ENCODE measurements at places on chromosomes 5 and 9.
A peak's percentile ranks its signal among the peaks of the same experiment; 100 is the strongest.

DNA sequence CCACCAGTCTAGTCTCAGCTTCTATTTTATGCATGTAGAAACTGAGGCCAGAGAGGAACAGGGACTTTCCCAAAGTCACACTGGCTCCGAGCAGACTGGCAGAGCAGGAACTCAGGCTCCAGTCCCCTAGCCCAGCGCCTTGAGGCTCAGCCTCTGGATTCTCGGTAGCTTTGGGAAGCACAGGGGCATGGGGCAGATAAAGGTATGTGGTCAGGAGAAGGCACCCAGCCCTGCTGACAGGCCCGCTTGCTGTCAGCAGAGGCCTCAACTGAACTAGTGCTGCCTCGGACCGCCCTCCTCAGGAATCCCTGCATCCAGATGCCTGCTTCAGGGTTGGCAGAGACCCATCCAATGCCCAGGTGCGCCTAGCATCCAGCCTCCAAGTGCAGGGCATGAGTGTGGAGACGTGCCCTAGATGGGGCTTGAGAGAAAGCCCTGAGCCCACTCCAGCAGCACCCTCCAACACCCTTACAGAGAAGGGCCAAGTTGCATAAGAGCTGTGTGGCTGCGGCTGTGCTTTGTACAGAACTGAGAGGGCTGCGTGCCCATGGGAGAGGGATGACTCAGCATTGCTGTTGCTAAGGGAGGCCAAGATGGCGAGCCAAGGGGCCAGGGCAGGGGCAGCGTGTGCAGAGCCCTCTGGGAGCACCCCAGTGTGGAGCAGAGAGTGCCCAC lies 168.6 kb downstream of the MACROH2A1 start:
- DNase-seq: no peak

DNA sequence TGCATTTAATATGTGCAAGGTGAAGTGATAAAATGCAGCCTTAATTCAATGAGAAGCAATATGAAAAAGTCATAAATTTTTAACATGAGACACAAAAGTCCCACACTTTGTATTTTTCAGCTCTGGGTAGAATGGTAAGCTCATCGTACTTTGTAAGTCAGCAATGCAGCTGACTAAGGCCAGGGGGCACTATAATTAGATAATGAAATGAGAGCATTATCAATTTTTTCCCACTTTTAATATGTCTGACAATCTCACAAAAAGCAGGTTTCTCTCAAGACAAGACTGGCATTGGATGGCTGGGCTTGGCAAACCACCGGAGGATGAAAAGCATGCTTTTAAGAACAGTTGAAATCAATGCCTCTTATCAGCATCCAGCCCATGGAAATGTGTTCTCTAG lies 162.8 kb downstream of the FAM174A start:
- DNase-seq: no peak

DNA sequence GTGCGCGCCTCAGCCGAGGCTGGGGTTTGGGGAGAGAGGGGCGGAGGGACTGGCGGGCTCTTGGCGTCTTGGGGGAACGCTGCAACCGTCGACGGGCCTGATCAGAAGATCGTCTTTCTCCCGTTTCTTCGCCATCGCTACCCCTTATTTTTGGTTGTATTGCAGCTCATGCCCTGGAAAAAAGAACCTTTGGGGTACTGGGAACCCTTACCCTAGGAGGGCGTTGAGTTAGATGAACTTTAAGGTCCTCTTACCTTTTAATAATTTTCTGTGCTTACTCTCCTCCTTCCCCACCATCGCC lies 719 bp downstream of the PAIP2 start:
- DNase-seq: no peak

DNA sequence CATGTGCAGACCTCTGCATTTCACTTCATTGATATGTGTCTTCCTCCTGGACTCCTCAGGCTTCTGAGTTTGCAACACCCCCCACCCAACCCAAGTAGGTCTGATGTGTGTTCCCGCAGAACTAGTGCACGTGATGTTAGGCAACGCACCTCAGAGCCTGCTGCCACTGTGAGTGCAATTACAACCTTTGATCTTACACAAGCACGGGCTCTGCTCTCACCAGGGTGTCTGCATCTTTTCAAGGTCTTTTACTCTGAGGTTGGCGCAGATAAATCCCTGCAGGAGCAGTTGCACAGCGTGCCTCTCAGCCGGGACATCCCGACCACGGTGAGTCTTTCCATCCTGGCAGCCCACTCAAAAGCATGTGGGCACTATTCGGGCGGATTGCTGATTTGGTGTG lies 80.1 kb downstream of the EGFLAM start:
- DNase-seq: no peak

GRCh38 chr5:56099346-56099745 lies 104.6 kb upstream of the IL6ST start:
- DNase-seq: no peak

DNA sequence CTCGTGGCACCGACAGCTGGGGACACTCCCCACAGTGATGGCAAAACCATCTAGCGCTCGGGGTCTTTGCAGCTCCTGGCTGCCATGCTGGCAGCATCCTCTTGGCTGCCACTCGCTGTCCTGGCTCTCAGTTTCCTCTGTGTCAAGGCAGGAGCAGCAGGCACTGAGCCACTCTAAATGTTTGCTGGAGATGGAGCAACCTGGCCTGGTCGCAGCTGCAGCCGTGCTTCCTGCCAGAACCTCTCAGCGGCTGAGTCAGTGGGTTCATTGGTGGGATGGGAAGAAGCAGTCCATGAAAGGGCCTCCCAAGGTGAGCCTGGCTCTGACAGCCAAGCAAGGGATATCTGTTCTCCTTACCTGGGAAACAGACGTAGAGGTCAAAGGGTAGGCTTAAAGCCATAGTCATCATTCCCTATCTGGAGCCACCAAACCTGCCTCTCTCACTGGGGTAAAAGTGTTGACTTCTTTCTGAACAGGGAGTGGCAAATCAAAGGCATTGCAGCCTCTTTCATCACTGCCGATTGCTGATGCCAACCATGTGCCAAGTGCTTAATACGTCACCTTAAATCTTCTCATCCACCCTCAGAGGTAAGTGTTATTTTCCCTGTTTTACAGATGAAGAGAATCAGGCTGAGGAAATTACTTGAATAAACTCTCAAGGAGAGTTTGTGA lies 304.8 kb upstream of the ZNF462 start:
- no peak for DNase-seq

GRCh38 chr9:135516132-135516860 lies 4.9 kb upstream of the LCN1 start:
- DNase-seq: no peak

DNA sequence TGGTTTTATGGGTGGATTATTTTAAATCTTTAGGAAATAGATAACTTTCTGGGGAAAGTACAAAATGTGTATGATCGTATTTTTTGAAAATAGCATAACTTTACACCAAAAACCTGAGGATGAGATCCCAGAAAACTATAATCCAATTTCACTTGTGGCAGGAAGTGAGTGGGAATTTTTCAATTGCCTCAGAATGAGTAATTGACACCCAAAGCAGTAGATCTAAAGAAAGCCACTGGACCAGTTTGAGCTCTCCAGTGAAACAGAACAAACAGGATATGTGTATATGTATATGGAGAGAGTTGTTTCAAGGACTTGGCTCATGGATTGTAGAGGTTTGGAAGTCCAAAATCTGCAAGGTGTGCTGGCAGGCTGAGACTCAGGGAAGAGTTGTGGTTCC lies 109.2 kb upstream of the SHB start:
- DNase-seq: no peak

GRCh38 chr5:150309101-150309885 lies 6.6 kb upstream of the ARSI start:
- DNase-seq: no peak

GRCh38 chr5:160957312-160957861 lies 105.4 kb upstream of the ATP10B start:
- no peak for DNase-seq

- no peak for DNase-seq
Measured at GRCh38 chr5:67190861-67191260, 5.7 kb downstream of the CD180 start.

DNA sequence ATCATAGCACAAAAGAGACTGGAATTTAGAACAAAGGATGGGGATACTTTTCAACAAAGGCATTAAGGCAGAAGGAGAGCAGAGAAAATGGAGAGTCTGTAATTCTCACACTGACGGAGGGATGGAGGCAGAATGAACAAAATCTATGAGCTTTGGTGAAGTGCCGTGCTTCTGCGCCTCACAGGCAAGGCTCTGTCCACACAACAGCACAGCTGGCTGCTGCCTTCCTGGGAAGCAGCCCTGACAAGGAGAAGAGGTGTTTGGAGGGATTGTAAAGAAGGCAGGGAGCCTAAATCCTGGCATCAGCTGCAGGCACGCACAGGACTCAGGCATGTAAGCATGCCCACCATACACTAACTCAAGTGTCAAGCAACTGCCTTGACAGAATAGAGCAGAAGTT lies 485.2 kb upstream of the KIF2A start:
- DNase-seq: no peak

DNA sequence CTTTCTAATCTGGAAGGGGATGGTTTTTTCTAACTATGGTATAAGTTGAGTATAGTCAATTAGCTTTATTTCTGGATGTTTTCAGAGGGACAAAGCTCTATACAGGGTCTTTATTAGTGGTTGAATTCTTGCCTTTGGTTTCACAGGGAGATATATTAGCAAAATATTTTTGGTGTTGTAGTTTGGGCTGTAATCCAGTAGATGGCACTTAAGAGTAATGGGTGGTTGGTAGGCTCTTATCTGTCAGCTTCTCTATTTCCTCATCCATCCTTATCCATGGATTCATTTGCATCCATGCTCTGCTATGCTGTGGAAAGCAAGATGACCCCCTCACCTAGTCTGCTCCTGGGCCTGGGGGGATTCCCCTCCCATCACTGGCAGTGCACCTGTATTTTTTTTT lies 363.6 kb upstream of the CYLC2 start:
- no peak for DNase-seq

- DNase-seq: no peak
Measured at GRCh38 chr9:27368316-27368985, 71.5 kb upstream of the EQTN start.

DNA sequence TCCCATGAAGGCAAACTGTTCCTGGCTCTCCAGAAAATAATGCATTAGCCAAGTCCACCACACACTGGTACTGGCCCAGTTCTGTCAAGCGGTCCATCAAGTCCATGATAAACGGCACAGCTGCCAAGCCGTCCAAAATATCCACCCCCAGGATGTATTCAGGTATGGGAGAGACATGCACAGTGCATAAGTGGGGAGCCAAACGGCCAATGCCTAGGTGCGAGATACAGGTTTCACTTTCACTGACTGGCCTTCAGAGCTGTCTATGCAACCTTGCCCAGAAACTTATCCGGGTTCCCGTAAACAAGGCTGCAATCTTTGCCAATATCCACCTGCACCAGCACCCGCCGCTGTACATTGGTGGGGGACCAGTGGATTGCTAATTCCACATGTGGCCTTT lies 795.8 kb downstream of the EFNA5 start:
- DNase-seq: no peak

GRCh38 chr5:76470976-76471375 lies 67.9 kb downstream of the IQGAP2 start:
- no peak for DNase-seq

DNA sequence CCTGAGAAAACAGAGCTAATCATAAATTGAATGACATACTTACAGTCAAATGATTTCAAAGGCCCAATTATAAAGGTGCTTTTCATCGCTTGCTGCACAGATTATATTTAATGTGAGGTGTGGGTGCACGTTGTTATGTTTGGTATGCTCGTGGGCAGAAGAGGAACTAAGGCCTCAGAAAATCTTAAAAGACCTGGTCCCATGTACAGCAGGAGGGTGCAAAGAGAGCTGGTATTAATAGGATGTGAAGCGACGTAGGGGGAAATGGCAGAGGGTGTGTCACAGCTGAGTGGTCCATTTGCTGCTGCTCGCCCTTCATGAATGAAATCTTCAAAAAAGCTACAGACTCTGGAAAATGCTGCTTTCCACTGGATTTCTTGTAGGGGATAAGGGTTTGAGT lies 40.5 kb upstream of the IFNK start:
- DNase-seq: no peak

GRCh38 chr5:53482717-53483638 lies 2.5 kb downstream of the FST start:
- no peak for DNase-seq

GRCh38 chr5:149264439-149265067 lies 7.1 kb upstream of the AFAP1L1 start:
- peak; percentile 17 for DNase-seq

- peak; percentile 40 for DNase-seq
Measured at GRCh38 chr9:33852216-33852826, 35.4 kb downstream of the UBE2R2 start.

DNA sequence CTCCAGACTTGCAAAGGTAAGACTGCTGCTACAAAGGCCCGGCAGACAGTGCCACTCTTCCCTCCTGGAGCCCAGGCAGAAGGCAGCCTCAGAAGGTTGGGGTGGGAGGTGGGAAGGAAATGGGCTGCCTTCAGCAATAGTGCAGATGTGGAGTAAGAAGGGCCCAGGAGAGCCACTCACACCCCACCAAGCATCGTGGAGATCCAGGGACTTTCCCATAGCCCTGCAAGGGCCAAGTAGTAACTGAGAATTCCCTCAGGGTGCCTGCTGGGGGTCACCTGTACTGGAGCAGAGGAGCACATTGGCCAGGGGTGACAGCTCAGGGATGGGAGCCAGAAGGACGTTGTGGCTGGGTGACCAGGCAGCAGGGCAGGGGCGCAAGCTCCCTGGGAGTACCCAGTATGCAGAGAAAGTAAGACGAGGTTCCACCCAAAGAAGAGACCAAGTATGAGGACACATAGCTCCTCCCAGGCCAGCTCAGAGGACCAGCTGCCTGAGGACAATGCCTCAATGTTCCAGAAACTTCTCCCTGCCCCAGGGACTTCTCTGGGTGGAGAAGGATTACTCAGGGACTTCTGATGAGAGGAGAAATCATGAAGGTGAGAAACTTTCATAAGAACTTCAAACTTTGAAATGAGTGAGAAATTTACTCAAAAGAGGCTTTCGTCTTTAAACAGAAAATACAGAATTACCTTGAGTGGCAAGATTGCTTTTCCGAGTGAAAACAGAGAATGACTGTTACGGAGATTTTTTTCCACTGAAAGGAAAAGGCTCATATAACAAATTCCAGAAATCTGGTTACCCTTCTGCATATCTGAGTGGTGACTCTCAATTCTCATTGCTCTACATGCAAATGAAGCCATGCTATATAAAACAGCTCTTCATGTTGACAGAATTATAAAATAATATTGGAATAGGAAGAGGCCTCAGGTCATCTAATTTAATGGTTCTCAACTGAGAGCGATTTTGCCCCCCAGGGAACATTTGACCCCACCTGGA lies 87.9 kb upstream of the TRIO start:
- no peak for DNase-seq

DNA sequence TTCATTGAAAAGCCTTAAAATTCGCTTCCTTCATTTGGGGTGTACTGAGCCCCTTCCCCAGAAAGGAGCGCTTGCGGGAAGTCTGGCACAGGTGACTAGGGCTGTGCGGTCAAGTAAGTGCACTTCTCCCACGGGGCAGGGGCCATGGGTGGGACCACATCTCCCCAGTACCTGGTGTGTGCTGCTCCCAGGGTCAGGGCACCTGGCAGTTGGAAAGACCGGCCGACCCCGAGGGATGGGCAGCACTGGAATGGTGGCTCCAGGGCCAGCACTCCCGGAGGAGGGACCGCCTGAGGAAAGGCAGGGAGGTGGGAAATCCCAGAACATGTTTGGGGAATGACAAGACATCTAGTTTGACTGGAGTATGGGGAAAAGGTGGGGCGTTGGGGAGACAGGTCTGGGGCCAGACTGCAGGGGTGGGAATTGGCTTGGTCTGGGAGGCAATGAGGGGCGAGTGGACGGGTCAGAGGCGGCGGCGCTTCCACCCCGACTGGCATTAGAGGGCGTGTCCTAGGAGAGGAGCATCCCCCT lies 727 bp upstream of the GLIPR2 start:
- no peak for DNase-seq
